CD4-positive, alpha-beta T cell treated with Interferon alpha-2 for 1 hour (primary cell): ENCODE measurements at places on chromosomes 16 and 17.

DNA sequence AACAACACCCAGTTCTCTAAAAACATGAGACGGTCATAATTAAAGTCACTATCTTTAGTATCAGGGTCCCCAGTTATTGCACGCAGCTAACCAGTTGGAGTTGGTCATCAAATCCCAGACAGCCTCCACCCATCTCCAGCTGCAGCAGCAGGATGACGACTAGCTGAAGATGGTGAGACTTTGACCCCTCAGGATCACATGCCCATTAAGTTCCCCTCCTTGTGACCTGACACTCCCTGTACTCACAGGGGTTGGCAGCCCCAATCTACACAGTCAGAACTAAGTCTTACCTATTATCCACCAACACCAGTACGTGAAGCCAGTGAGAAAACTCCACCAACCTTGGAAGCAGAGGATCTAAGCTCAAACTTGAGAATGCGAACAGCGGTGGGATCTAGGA is 37.7 kb upstream of the IRX5 start:
- DNase-seq, result no peak

GRCh38 chr16:12542818-12543699 is 260.6 kb downstream of the CPPED1 start:
- no peak for DNase-seq

GRCh38 chr17:2965621-2966595 is 97.5 kb downstream of the OR1D5 start:
- DNase-seq, result no peak

DNA sequence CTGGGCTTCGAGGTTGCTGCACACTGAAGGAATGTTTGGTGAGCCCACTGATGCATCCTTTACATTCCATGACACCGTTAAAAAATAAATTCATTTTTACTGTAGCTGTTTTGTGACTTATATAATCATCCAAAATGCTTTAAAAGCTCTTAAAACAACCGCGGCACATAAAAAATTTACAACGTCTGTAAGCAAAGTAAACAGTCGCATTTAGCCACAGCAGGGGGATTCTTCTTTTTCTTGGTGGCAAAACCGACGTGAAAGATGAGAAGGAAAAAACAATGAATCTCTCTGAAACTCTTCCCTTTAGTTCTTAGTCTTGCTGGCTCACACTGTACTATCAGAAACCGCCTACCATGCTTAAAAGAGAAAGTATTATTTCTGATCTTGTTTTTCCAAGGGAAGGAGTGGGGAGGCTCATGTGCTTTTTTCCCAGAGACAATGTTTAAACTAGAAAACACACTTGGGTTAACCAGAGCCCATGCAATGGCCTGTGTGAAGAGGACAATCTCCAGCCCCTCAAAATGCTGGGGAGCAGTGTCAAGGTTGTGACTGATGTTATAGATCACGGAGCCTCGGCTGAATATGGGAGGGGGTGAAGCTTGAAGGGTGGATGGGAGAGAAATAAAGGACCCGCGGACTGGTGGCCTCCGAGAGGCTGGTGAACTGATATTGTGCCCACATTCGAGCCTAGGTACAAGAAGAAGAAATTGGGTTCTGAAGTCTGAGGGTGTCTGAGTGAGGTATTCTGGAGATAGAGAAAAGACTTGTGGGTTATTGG is 91.1 kb downstream of the IRF8 start:
- DNase-seq, result no peak

GRCh38 chr17:56257075-56257474 is 103.8 kb downstream of the ANKFN1 start:
- no peak for DNase-seq

- no peak for DNase-seq
Measured at GRCh38 chr17:69342896-69343644, 16.1 kb upstream of the ABCA5 start.

- DNase-seq, result peak; percentile 69
Measured at GRCh38 chr17:1490643-1491442, 1.6 kb downstream of the MYO1C start.

- no peak for DNase-seq
Measured at GRCh38 chr16:3734084-3734757, 16.9 kb upstream of the TRAP1 start.

- DNase-seq, result peak; percentile 37
Measured at GRCh38 chr17:83182620-83183101, 103.3 kb downstream of the METRNL start.

DNA sequence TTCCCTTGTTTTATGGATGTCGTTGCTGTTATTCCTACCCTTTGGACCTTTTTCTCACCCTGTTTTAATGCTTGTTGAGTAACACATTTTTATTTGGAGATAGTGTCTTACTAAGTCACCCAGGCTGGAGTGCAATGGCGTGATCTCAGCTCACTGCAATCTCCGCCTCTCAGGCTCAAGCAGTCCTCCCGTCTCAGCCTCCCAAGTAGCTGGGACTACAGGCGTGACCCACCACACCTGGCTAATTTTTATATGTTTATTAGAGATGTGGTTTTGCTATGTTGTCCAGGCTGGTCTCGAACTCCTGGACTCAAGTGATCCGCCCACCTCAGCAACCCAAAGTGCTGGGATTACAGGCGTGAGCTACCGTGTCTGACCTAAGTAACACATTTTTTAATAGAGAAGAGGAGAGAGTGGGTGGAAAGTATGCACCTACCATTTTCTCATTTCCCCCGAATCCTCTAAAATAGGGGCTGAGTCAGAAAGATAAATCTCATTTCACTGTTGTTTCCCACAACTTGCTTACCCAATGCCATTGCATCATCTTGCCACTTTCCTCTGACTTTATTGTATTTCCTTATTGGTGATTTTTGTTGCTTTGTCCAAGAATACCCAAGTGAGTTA is 7.0 kb downstream of the DHX40 start:
- DNase-seq, result no peak

- no peak for DNase-seq
Measured at GRCh38 chr16:86078121-86078600, 179.2 kb downstream of the IRF8 start.
